Caki2 (cell line): ENCODE measurements at places on chromosomes 4 and X. TPM values are rescaled to one million over a fixed set of nuclear protein-coding genes. Genes with fewer than 3 reads are reported as not detected.

DNA sequence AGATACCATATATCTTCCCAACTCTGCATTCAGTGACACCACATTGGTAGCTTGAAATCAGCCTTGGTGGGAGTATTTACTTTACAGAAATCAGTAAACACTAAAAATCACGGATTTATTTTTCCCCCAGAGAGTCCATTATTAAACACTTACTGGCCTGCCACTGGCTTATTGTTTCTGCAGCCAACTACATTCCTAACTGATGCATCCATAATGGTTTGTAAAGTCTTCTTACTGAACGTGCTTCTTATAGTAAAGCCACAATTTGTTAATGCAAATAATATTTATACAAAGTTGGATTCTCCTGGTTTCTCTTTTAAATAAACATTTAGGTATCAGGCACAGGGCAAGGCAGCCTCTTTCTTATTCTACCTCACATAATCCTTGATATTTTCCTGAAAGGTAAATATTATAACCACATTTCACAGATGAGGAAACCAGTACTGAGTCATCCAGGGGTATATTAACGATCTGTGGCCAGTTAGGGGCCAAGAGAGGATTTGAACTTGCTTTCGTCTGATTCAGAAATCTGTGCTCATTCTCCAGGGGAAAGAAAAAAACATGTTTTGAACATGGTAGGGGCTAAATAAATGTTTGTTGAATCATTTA lies 136.5 kb downstream of the RAB28 start:
- no peak for DNase-seq

DNA sequence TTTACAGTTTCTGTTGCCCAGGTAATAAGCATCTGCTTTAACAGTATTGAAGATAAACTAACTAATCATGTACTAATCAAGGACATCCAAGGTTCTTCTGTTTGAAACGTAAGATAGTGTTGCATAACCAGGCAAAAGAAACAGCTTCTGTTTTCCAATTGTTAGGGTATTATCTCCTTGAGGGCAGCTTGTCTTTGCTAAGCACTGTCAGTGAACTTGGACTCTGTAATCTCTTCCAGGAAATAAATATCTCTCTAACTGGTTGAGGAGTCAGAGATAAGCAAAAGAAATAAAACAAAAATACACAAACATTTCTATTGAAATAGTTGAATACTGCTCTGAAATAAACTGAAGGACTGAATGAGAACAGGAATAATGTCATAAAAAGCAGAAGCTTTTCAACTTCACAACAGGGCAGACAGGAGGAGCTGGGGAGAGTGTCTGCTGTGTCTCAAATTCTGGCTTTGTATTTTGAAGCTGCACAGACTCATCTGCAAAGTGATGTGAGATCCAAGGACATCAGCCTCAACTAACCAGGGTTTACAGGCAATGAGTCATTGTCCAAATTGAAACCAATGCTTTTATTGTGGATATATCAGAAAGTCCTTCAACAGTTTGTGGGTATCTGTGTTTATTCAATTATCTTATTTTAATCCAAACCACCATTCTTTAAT lies 1253.0 kb upstream of the PCDH7 start:
- DNase-seq: no peak

VGLL1 gene
- total RNA-seq: not detected in 2 replicates

DNA sequence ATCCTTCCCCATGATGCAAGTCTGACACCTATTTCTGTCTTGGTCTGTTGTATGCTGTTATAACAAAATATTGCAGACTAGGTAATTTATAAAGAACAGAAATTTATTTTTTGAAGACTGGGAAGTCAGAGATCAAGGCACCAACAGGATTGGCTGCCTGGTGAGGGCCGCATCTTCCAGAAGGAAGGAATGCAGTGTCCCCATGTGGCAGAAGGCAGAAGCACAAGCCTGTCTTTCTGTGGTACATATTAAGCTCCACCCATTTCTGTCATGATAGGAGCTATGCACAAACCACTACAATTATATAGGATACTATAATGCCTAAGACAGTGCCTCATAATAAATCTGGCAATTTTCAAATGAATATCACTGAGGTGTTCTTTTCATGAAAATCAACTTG lies 502.3 kb upstream of the DIAPH2 start:
- peak; percentile 22 for DNase-seq

DNA sequence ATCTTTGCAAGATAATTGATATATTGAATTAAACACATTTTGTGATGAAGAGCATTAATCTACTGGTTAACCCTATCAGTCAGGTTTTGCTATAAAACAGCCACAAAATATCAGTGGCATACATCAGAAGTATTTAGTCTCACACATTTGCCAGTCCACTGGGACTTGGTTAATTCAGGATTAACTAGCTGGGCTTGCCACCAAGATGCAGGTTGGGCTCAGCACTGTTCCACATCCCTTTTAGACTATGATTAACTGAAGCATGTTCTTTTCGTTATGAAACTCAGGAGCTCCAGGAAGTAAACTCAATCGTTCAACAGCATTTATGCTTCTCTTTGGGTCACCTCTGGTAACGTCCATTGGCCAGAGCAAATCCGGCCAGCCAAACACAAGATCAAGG lies 538.1 kb upstream of the HS3ST1 start:
- no peak for DNase-seq

- no peak for DNase-seq
Measured at GRCh38 chr4:150561143-150561737, 20.7 kb upstream of the MAB21L2 start.

GRCh38 chr4:179472164-179472563 lies 2029.9 kb upstream of the AGA start:
- no peak for DNase-seq

JCHAIN gene
- not detected in 2 replicates for total RNA-seq

DNA sequence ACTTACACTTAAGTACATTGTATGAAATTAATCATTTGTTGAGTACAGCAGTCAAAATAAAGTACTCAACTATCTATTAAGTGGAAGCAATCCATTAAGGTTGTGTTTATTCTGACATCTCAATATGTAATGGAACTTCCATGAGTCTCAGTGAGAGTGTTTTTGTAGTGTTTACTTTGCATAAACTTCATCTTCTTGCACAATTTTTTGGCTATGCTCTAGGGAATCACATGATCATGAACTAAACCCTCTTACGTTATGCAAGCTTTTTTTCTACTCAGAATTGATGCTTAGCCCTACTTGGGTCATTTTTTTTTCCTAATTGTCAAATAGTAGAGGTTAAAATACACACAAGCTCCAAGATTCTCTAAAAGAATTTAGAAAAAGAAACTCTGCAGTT lies 21.1 kb upstream of the PIGA start:
- DNase-seq: no peak

DNA sequence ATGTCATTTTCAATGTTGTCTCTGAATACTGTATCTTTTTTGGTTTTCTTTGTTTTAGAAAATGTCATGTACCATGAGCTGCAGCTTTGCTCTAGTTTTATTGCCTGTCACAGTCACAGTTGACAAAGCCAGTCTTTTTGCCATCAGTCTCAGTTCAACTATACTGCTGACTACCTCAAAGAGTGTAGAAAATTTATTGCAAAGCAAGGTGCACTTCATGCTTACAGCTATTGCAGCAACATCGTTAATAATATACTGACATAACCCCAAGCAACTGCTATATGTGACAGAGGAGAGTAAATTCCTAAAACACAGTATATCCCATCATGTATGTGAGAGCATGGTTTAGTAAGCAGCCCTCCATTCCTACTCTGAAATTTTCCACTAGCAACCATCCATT lies 2022.3 kb downstream of the ARAP2 start:
- DNase-seq: no peak

GRCh38 chr4:53682196-53682595 lies 90.9 kb upstream of the LNX1 start:
- no peak for DNase-seq

- no peak for DNase-seq
Measured at GRCh38 chr4:123589301-123589700, 192.7 kb downstream of the SPRY1 start.

DNA sequence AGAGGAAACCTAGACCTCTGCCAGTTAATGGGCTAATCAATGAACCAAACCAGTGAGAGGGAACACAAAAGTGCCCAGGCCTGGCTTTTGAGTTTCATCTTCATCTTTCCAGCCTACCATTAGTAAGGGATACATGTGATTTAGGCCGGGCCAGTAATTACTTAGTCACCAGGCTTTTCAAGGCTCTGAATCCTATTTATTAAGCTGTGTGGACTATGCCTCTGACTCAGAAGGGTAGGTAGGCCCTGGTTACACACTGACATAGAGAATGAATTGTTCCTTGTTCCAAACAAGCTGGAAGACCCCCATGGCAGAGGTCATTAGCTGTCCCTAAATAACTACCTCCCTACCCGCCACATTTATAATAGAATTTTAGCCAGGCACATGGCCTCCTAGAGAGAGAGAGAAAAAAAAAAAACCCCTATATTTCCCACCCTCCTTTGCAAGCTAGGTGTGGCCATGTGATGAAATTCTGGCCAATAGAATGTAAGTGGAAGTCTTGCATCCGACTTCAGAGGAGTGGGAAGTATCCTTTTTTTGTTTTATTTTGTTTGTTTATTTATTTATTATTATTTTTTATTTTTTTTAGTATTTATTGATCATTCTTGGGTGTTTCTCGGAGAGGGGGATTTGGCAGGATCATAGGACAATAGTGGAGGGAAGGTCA lies 112.3 kb upstream of the BCOR start:
- no peak for DNase-seq

DNA sequence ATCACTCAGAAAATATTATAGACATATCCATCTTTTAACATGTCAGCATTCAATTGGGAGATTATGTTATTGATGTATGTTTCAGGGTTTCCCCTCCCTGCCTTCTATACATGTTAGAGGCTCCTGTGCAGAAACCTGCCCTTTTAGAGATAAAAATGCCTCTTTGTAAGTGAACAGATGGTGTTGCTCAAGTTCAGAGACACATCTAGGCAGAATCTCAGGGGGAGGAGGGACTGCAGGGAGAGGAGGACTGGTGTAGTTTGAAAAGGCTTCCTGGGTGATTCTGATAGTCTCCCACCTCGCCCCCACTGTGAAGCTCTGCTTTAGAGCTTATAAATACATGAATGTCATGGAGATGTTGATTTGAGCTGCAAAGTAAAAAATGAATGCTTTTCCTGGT lies 12.0 kb upstream of the UNC5C start:
- DNase-seq: no peak

ARX gene
- not detected in 2 replicates for total RNA-seq

DNA sequence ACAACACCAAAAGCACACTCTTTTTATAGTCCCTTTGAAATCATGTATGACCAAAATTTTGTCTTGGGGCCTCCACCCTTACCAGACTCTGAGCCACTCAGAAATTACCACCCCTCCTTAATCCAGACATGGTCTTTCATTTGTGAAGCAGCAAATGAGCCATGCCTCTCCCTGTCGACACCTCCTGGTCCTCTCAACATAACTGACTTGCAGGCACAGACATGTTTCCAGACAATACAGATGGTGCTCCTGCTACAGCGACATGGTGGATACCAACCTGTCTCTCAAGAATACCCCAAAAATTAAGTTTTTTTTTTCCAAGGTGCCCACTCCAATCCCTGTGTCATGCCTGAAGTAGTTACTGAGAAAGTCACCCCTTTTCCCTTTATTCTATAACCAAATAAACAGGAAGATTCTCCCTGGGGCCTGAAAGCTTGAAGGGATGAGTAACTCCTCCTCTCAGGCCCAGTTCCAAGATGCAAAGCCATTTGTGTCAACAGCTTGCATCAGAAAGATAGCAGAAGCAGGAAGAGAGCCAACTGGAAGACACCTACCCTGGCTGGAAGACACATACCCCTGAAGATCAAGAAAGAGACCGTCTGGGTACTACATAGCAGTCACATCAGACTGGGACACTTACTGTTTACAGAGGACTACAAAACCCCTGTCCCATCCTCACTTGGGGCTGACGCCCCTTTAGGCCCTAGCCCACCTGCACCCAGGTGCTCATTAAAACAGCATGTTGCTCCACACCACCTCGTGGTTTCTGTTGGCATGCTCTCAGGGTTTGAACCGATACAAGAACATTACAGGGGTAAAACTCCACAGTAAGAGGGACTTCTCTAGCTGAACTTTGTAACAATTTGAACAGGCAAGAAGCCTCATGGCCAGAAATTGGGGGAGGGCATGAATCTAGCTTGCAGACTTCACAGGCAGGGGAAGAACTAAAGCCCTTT lies 5.5 kb upstream of the UGT2B17 start:
- no peak for DNase-seq

FRG2 gene
- not detected in 2 replicates for total RNA-seq

NDST3 gene
- total RNA-seq: 3.0 TPM in 1 of 2 replicates, not detected in the other

DNA sequence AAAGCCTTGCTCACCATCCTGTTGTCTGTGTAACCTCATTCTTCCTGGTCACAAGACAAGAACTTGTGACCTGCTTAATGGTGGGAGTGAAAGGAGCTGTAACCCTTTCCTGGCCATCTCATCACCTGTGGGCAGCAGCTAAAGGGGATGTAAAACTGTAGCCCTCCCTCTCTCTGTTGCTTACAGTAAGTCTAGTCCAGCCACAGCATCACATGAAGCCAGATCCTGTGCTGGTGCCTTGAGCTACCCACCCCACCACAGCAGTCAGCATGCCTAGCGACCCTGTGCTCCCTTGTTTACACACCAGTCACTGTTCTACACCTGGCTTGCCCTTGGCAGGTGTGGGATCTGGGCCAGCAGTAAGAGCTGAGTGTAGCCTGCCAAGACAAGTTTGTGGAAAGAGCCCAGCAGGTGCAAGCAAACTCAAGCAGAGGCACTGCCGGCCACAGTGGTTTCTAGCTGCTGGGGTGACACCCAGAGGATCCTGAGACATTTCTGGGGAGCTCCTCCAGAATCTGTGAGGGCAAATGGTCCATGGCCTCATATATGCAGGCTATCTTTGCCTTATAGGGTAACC lies 41.0 kb downstream of the UGT2B28 start:
- DNase-seq: no peak
